ENCODE measurements at places on chromosomes 16 and 17. TPM values are rescaled to one million over a fixed set of nuclear protein-coding genes. Genes with fewer than 3 reads are reported as not detected.

DNA sequence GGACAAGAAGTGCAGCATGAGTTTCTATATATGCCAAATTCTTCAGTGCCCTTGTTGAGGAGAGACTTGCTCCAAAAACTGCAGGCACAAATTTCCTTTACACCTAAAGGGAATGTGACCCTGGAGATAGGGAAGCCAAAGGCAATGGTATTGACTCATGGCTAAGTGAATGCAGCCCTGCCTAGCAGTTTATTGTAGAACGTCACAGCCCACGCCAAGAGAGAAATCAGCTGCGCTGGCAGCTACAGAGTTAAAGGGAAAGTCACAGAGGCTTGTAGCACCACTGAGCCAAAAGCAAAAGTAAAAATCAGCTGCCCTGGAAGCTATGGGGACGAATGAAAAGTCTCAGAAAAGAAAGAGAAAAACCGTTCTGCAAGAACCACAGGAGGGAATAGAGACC, 10.1 kb downstream of the POLR3K start:
- peaks cover 24% of the 10 kb centered on the region for H3K4me1 ChIP-seq
- DNase-seq = no peak
- no peak overlapping the region for H3K27ac ChIP-seq
- H3K27me3 ChIP-seq = no peaks in the 10 kb centered on the region
- peaks cover 53% of the 10 kb centered on the region for H3K36me3 ChIP-seq

GRCh38 chr17:34370997-34371395, 8.0 kb upstream of the CCL1 start:
- peaks cover 48% of the 10 kb centered on the region for H3K27me3 ChIP-seq
- no peak overlapping the region for H3K4me3 ChIP-seq
- H3K4me1 ChIP-seq = no peaks in the 10 kb centered on the region
- H3K27ac ChIP-seq = no peak overlapping the region
- H3K36me3 ChIP-seq = no peaks in the 10 kb centered on the region

GRCh38 chr16:11121083-11121608, 134.9 kb downstream of the SOCS1 start:
- no peaks in the 10 kb centered on the region for H3K27me3 ChIP-seq
- DNase-seq = no peak
- no peaks in the 10 kb centered on the region for H3K4me1 ChIP-seq
- H3K36me3 ChIP-seq = peaks cover 18% of the 10 kb centered on the region

- no peaks in the 10 kb centered on the region for H3K36me3 ChIP-seq
- no peaks in the 10 kb centered on the region for H3K27me3 ChIP-seq
- no peaks in the 10 kb centered on the region for H3K4me1 ChIP-seq
- DNase-seq = no peak
- H3K4me3 ChIP-seq = no peak overlapping the region
Measured at GRCh38 chr16:12544477-12545296, 259.0 kb downstream of the CPPED1 start.

GRCh38 chr16:14324581-14324980, 253.5 kb downstream of the MRTFB start:
- no peaks in the 10 kb centered on the region for H3K36me3 ChIP-seq
- DNase-seq = no peak
- no peak overlapping the region for H3K27ac ChIP-seq
- H3K4me3 ChIP-seq = no peak overlapping the region
- H3K27me3 ChIP-seq = no peaks in the 10 kb centered on the region

- H3K36me3 ChIP-seq = no peaks in the 10 kb centered on the region
- H3K27me3 ChIP-seq = no peaks in the 10 kb centered on the region
- H3K27ac ChIP-seq = no peak overlapping the region
- H3K4me3 ChIP-seq = no peak overlapping the region
Measured at GRCh38 chr17:71760062-71760720, 360.6 kb upstream of the SOX9 start.

GRCh38 chr16:62921904-62922303, 885.7 kb upstream of the CDH8 start:
- no peak overlapping the region for H3K4me3 ChIP-seq
- H3K36me3 ChIP-seq = no peaks in the 10 kb centered on the region
- H3K27ac ChIP-seq = no peak overlapping the region

DNA sequence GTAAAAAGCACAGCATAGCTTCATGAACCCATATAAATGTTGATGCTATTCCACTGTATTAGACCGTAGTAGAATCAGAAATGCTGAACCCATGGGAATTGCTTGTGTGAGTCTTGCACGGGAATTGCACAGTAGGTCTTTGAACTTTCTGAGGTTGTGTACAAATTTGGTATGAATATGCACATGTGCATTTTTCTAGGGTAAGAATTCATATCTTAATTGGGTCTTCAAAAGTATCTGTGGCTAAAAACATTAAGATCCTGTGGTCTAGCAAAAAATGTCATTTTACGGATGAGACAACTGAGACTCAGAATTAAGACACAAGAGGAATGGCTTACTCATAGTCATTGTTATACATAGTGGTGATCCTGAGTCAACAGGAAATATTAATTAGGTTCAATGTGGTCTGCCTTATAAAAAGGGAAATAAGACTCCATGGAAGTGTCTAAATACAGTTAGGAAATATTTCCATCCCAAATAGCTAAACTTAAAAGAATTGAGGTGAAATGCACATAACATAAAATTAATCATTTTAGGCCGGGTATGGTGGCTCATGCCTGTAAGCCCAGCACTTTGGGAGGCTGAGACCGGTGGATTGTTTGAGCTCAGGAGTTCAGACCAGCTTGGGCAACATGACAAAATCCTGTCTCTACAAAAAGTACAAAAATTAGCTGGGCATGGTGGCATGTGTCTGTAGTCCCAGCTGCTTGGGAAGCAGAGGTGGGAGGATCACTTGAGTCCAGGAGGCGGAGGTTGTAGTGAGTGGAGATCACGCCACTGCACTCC, 22.8 kb downstream of the TAOK1 start:
- no peaks in the 10 kb centered on the region for H3K27me3 ChIP-seq
- no peak overlapping the region for H3K4me3 ChIP-seq
- H3K27ac ChIP-seq = no peak overlapping the region
- DNase-seq = no peak
- peaks cover 19% of the 10 kb centered on the region for H3K4me1 ChIP-seq

DNA sequence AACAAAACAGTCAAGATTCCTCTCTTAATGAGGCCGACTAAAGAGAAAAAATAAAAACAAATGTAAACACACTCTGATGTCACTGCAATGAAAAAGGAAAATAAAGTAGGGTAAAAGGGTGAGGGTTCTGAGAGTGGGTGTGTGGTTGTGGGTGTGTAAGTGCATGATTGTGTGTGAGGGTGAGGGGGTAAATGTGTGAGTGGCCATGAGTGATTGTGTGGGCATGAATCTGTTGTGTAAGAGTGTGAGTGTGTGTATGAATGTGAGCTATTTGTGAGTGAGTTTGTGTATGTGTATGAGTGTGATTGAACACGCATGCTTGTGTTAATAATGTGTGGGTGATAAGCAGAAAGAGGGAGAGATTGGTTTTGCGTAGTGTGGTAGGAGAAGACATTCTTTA, 132.8 kb downstream of the CDH11 start:
- H3K36me3 ChIP-seq = no peaks in the 10 kb centered on the region
- no peak overlapping the region for H3K27ac ChIP-seq
- DNase-seq = no peak
- H3K27me3 ChIP-seq = no peaks in the 10 kb centered on the region
- H3K4me1 ChIP-seq = no peaks in the 10 kb centered on the region
- no peak overlapping the region for H3K4me3 ChIP-seq

DNA sequence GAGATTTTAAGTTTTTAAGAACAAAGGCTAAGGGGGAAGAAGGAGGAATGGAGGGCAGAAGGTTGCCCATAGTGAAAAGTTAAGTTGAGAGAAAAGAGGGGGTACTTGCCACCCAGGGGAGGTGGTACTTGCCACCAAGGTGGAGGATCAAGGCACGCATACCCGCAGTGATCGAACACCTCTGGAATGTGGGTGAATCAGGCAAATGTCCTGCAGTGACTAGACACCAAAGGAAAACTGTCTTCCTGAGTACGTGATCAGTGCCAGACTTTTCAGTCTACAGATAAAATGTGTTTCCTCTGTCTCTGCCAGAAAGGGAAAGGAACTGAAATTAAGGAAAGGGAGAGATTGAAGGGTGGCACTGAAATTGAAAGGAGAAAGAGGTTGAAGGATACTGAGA, 2285.3 kb downstream of the TP53TG3F start:
- no peak for DNase-seq
- H3K36me3 ChIP-seq = peaks cover 5% of the 10 kb centered on the region
- H3K27me3 ChIP-seq = no peaks in the 10 kb centered on the region
- H3K4me1 ChIP-seq = no peaks in the 10 kb centered on the region
- no peak overlapping the region for H3K27ac ChIP-seq
- no peak overlapping the region for H3K4me3 ChIP-seq

GRCh38 chr17:29683481-29683880, 60.8 kb upstream of the CORO6 start:
- no peak overlapping the region for H3K4me3 ChIP-seq
- no peaks in the 10 kb centered on the region for H3K4me1 ChIP-seq
- H3K27ac ChIP-seq = no peak overlapping the region

DNA sequence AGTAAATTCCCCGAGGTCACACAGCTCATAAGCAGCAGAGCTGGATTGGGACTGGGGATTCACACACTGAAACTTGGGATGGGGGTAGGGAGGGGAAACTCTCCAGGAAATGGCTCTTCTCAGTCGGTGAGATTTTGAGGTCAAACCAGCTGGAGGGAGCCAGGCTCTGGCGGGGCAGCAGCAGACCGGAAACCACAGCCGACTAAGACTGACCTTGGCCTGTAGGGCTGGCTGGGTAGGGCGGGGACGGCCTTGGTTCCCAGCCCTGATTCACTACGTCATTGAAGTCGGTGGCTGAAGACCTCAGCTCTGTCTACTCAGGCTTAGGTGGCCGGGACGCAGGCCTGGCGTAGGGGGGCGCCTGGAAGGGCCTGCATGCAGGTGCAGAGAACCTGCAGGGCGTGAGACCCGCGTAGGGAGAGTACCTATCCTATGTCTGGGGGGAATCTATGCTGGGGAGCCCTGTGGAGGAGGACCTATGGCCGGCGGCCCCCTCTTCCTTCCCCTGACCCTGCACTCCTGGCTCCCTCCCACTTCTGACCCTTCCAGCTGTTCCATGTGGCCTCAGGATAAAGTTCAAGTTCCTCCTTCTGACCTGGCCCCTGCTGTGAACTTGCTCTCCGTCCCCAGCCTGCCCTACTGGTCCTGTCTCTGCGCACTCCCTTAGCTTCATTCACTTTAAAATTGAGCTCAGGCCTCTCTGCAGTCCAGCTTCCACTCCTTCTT, 11.9 kb upstream of the SLC4A1 start:
- H3K27ac ChIP-seq = peak overlapping the region; percentile 71
- H3K36me3 ChIP-seq = no peaks in the 10 kb centered on the region
- peaks cover 10% of the 10 kb centered on the region for H3K27me3 ChIP-seq
- H3K4me1 ChIP-seq = peaks cover 17% of the 10 kb centered on the region

GRCh38 chr16:27436065-27436464, 34.1 kb downstream of the IL21R start:
- no peak overlapping the region for H3K27ac ChIP-seq
- H3K27me3 ChIP-seq = peaks cover 70% of the 10 kb centered on the region
- no peak overlapping the region for H3K4me3 ChIP-seq
- no peaks in the 10 kb centered on the region for H3K4me1 ChIP-seq
- H3K36me3 ChIP-seq = no peaks in the 10 kb centered on the region
- no peak for DNase-seq

- no peak overlapping the region for H3K27ac ChIP-seq
- peaks cover 23% of the 10 kb centered on the region for H3K36me3 ChIP-seq
- DNase-seq = no peak
- peaks cover 20% of the 10 kb centered on the region for H3K27me3 ChIP-seq
- peaks cover 8% of the 10 kb centered on the region for H3K4me1 ChIP-seq
Measured at GRCh38 chr17:42849451-42850181, 1.4 kb upstream of the AOC3 start.

- no peaks in the 10 kb centered on the region for H3K4me1 ChIP-seq
- no peaks in the 10 kb centered on the region for H3K36me3 ChIP-seq
- no peak overlapping the region for H3K4me3 ChIP-seq
- H3K27ac ChIP-seq = no peak overlapping the region
- no peaks in the 10 kb centered on the region for H3K27me3 ChIP-seq
Measured at GRCh38 chr17:1762233-1762900, 507 bp downstream of the SERPINF1 start.

GRCh38 chr16:84810518-84811273, 9.1 kb upstream of the CRISPLD2 start:
- H3K27me3 ChIP-seq = peaks cover 58% of the 10 kb centered on the region
- H3K27ac ChIP-seq = no peak overlapping the region
- peaks cover 25% of the 10 kb centered on the region for H3K4me1 ChIP-seq
- DNase-seq = no peak
- H3K36me3 ChIP-seq = peaks cover 16% of the 10 kb centered on the region
- H3K4me3 ChIP-seq = no peak overlapping the region

DNA sequence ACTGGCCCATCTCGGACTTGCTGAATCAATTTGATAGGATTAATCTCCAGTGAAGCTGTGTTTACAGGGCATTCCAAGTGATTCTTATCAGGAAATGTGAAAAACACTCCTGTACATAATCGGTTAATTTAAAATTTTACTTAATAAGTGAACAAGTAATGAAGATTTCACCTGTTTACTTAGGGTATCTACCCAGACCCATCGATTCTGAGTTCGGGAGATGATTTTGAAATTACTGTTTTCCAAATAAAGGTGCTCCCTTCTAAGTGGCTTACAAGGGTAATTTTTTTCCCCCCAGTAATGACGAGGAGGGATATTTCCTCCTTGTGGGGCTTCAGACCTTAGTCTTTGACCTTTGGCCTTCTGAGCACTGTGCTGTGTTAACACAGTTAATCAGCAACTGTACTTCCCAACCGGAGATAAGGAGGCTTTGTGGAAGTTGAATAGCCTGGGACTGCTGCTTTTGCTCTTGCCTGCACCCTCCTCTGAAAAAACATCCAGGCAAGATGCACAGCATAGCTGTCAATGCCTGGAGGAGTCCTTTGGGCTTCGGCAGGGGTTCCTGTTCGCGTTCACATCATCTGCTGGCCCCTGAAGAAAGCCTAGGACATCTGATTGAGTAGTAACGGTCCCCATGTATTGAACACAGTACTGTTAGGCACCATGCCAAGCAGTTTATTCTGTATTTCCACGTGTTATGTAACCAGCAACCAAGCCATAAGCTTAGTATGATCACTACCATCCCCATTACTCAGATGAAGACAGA, 1.8 kb downstream of the FAHD1 start:
- no peaks in the 10 kb centered on the region for H3K4me1 ChIP-seq
- no peak overlapping the region for H3K27ac ChIP-seq
- no peaks in the 10 kb centered on the region for H3K27me3 ChIP-seq
- peak overlapping the region; percentile 97 for H3K4me3 ChIP-seq

DNA sequence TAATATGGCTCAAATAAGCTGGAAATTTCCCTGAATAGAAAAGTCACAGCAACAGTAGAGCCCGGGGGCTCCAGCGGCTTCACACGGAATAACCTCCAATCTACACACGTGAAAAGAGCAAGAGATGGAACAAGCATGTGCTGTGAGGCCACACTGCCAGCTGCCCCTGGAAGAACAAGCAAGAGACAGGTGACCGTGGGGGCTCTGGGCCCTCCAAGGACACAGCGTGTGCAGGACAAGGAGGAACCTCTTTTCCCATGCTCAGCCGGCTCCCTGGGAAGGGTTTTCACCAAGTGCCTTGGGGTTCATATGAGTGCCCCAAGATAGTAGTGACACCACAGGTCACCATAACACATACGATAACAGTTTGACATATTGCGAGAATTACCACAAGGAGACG, 110.2 kb upstream of the ZNF750 start:
- H3K4me1 ChIP-seq = no peaks in the 10 kb centered on the region
- DNase-seq = no peak
- no peak overlapping the region for H3K27ac ChIP-seq
- H3K27me3 ChIP-seq = no peaks in the 10 kb centered on the region
- no peak overlapping the region for H3K4me3 ChIP-seq

The KATNIP gene
- 46.9 TPM for total RNA-seq

The ZBTB4 gene
- 27.2 TPM for total RNA-seq

The PARD6A gene
- 9.5 TPM for total RNA-seq

The KRTAP2-3 gene
- 18.2 TPM for total RNA-seq

The KRT33B gene
- total RNA-seq = not detected

The GSDMA gene
- 0.33 TPM for total RNA-seq
